ENCODE measurements at places on chromosomes 12 and 14.

GRCh38 chr14:95895720-95896119 lies 19.1 kb downstream of the TUNAR start:
- DNase-seq: no peak

DNA sequence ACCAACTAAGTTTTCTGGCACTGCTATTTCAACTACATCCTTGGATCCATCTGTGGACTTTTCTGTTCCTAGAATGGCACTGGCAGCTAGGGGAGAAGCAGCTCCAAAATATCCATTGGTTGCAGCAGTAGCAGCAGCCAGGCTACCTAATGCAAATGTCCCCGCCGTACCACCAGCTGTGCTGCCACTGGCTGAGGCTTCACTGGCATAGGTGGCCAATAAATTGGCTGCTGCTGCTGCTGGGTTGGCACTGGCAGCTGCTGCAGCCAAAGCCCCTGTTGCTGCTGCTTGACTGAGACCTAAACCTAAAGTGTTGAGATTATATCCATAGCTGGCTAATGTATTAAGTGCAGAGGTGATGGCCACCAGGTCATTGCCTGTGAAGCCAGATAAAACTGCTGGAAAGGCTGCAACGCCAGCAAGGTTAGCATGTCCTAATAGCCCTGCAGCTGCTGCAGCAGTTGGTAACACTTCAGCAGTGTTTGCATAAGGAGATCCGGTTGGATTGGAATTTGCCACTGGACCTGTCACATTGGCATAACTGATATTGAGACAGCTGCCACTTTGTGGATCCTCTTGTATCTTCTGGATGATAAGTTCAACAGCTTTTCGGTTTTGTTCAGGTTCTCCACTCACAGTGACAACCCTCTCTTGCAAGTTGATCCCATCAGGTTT lies 149.5 kb downstream of the NOVA1 start:
- no peak for DNase-seq

DNA sequence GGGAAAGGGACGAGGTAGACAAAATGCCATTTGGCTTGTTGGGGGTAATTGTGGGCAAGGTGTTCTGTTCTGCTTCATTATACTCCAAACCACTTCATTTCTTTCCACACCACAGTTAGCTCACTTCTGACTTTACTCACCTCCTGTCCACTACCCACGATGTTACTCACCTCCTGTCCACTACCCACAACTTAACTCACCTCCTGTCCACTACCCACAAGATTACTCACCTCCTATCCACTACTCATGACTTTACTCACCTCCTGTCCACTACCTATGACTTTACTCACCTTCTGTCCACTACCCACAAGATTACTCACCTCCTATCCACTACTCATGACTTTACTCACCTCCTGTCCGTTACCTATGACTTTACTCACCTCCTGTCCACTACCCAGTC lies 10.1 kb upstream of the TWF1 start:
- DNase-seq: peak; percentile 50

DNA sequence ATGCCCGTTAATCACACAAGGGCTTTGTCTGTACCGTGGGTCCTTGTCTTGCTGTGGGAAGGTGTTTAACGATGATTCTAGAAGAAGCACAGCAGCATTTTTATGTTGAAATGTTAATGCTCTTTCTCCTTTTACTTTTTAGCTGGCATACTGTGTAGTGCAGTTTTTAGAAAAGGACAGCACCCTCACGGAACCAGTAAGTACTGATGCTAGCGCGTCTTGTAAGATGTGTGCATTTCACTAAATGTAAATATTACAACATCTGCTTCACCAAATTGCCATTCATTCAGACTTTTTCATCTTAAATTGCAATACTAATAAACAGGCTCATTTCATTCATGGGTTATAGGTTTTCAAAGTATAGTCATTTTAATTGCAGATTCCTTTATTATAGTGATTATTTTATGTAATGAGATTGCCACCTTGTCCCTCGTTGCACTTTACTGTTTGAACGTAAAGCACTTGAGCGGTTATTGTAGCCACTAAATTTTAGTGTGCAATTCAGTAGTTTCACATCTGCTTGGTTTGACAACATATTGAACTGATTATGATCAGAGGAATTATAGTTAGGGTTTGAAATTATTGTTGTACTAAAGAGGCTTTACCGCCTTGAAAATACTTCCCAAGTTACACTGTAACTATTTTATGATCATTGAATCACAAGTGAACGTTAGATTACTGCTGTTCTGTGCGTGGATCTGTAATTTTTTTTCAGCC lies 69.8 kb upstream of the DYNC1H1 start:
- no peak for DNase-seq

DNA sequence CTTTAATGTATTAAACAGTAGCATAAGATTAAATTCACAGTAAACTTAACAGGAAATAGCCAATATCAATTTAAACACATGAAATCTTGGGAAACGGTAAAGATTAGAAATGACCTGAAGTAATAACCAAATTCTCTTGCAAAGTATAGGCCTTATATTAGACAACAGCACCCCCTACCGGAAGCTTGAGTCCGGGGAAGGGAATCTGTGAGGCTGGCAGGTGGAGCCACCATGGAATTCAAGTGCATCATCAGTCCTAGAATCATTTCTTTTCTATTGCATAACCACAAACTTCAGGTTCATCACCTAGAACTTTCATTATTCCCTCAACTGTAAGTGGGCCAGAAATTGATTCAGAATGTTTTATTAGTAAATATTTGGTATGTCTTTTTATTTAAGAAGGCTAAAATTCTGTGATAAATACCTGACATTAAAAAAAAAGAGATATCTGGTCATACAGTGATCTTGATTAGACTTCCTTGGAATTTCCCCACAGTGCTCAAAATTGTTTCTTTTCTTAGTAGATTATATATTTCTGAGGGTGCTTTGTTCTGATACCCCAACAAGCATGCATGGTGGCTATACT lies 48.6 kb downstream of the AP5M1 start:
- peak; percentile 21 for DNase-seq

DNA sequence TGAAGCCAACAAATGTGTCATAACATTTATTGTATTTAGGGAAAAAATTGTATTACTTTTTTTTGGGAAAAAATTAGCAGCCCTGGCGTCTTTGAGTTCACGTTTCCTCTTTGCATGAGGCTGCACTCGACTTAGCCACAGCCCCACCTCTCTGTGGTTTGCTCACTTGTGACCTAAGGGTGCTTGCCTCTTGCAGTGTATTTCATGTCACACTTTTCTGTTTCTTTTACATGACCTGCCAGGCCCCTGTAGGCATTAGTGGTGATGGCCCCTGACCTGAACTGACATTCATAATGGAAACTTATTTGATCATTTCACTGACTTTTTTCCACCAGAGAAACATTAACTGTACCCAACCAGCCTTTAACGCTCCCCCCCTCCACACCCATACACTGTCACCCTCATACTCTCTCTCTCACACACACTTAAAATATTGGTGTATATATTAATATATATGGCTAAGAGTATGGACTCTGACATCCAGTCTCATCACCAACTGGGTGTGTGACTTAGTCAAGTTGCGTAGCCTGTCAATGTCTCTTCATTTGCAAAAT lies 122.9 kb downstream of the PRKCH start:
- DNase-seq: no peak

GRCh38 chr12:46184798-46185595 lies 83.8 kb downstream of the SLC38A1 start:
- no peak for DNase-seq

DNA sequence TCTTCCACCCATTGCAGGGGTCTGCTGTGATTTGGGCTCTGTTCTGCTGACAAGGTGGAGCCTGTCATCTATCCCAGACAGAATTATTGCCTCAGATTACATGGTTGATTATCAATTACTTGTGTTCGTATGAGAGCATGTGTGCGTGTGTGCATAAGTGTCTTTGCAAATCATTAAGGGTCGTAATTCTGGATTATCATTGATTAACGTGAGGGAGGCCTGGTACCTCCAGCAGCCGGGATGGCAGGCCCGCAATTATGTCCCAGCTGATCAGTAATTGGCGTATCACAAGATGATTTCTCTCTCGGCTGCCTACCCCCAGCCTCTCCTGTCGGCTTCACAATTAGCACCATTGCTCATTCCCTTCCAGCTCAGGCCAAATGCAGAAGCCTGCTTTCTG lies 29.6 kb upstream of the IRF2BPL start:
- no peak for DNase-seq

GRCh38 chr12:26226629-26227360 lies 31.4 kb downstream of the SSPN start:
- no peak for DNase-seq

GRCh38 chr12:24933694-24934407 lies 15.1 kb downstream of the BCAT1 start:
- no peak for DNase-seq

- no peak for DNase-seq
These were observed 3.2 kb downstream of the KDM2B start for GRCh38 chr12:121577443-121578180.

- DNase-seq: no peak
These were observed 77.8 kb downstream of the FERMT2 start for GRCh38 chr14:52873065-52873464.

DNA sequence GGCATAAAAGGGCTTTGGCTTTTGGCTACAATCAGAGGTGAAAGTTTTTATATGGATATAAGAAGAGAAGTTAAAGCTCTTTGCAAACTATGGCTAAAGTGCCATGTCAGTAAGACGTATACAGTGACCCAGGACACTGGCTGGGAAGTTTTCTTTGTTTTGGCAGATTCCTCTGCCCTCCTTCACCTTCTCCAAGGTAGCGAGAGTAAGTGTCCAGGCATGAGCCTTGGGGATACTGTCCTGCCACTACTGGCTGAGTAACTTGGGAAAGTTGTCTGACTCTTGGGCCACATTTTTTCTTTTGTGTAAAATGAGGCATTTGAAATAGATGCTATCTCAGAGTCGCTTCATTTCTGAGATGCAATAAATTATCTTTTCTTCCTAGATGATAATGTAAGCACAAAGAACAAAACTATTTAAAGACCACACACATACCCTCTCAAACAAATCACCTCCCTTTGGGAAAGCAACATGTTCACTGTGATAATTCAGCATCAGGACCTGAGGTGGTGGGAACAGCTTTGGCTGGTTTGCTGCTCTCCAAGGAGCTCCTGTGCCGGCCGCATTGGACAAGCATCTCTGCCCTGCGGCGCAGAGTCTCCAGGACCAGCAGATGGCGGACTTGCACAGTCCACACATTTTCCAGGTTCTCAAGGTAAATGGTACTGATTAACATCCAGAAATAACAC lies 106.3 kb downstream of the PTCSC3 start:
- peak; percentile 30 for DNase-seq

GRCh38 chr14:96574633-96575632 lies 72.8 kb downstream of the PAPOLA start:
- DNase-seq: no peak

GRCh38 chr12:122385171-122386016 lies 37.1 kb downstream of the CLIP1 start:
- no peak for DNase-seq

- peak; percentile 87 for DNase-seq
These were observed at the start of gene ABCB9 for GRCh38 chr12:122965851-122966742. Gene ABCB9 (minus strand): TSS chr12:122966463. CDS start chr12:122960235, 6,228 bp downstream.

GRCh38 chr14:33061667-33062325 lies 123.1 kb downstream of the NPAS3 start:
- no peak for DNase-seq

DNA sequence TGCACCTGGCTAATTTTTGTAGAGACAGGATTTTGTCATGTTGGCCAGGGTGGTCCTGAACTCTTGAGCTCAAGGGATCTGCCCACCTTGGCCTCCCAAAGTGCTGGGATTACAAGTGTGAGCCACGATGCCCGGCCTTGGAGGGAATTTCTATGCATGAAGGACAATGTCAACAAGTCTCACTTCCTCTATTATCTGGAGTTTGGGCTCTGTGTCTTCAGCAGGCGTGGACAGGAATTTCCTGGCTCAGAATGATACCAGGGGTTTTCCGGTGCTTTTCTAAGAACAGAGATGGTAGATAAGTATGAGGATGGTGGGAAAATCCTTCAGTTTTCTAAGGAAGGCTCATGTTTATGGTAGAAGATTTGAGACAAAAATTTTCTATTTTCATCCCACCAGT lies 75.0 kb upstream of the CCDC60 start:
- DNase-seq: no peak

DNA sequence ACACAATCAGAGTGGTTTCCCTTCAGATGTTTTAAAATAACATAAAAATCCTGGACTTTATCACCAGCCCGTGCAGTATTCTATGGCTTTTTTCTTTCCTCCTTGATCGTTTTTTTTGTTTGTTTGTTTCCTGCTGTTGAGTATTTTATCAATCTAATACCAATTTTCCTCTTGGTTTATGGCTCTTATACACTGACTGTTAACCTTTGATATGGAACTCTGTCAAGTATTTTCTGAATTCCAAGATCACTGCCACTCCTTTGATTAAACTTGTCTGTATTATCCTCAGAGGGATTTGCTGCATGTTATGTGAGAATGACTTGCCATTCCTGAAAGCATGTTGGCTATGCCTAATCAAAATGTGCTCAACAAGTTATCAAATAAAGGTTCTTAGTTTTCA lies 88.4 kb downstream of the PELI2 start:
- no peak for DNase-seq

DNA sequence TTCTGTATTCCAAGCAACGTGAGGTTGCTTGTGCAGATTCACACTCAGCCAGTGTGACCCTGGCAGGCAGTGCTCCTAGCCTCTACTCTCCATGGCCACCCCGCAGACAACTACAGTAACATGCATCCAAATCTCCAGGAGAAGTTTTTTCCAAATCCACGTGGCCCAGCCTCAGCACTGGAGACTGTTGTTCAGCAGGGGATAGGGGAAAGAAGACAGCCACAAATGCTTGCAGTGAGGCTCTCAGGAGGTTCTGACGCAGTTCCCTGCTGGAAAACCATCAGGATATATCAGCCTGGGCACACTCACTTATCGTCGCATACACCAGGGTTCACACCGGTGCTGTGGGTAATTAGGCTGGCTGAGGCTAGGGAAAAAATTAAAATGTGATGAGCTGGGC lies 16.2 kb downstream of the IQSEC3 start:
- DNase-seq: no peak

- no peak for DNase-seq
These were observed 213.9 kb downstream of the SLC15A4 start for GRCh38 chr12:128609861-128610260.

GRCh38 chr12:102300824-102301461 lies 103.3 kb upstream of the PMCH start:
- peak; percentile 23 for DNase-seq

DNA sequence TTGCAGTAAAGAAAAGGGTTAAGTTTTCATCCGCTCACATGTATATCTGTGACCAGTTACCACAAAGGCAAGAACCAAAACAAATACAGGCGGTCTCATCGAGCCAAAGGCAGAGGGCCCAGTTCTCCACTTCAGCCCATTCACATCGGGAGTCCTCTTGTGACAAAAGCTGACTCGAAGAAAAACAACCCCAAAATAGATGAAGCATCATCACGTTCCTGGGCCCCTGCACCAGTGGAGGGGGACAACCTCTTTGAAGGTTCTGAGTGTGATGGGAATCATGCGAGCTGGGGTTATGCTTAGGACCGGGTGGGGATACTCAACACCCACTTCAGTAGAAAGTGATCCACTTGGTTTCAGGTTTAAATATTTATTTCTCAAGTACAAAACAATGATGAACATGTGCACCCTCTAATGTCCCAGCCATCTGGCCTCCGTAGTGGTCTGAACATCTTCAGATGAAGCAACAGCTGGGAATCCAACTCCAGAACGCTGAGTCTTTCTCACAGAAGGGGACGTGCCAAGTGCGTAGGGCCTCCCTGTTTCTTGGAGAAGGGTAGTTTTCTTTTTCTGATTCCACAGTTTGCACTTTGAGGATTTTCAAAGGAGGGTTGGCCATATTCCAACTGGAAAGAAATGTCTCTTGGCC lies 8.4 kb downstream of the GSC start:
- no peak for DNase-seq

Measured in keratinocyte (primary cell).